ENCODE measurements at places on chromosomes 12 and 14.

DNA sequence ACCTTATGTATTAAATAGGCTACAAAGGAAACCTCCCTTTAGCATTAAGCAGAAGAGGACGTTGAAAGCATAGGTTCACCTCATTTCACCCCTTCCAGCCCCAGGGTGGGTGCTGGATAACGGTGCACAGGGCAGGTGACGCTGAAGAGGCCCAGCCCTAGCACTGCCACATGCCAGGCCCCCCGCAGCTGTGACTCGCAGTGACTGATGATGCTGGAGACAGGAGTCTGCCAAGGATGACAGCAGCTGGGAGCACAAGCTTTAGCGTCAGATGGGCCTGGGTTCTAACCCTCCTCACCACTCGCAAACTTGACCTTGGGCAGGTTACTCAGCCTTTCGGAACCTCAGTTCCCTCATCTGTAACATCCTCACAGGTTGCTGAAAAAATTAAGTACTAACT is 76.7 kb downstream of the TBK1 start:
- DNase-seq, result no peak

DNA sequence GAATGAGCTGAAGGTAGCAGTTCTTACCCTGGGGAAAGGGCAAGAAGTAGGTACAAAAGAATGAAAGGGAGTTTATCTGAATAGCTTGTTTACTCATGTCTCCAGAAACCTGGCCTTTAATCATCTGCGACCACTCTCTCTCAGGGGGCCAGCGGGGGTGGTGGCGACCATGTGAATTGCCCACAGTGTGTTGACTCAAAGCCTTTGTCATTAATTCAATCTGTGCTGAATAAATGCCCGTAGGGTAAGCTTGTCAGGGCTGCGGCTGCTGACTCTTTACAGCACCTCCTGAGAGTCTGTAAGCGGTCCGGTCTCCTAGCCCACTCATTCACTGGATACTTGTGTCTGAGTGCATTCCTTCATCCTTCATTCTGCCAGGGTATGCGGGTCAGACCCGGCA is 874.4 kb downstream of the SLC6A15 start:
- no peak for DNase-seq

DNA sequence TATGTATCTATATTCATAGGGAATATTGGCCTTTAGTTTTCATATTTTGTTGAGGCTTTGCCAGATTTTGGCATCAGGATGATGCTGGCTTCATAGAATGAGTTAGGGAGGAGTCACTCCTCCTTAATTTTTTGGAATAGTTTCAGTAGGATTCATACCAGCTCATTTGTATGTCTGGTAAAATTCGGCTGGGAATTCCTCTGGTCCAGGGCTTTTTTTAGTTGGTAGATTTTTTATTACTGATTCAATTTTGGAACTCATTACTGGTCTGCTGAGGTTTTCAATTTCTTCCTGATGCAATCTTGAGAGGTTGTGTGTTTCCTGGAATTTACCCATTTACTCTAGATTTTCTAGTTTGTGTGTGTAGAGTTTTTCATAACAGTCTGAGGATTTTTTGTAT is 175.2 kb downstream of the EPS8 start:
- no peak for DNase-seq

DNA sequence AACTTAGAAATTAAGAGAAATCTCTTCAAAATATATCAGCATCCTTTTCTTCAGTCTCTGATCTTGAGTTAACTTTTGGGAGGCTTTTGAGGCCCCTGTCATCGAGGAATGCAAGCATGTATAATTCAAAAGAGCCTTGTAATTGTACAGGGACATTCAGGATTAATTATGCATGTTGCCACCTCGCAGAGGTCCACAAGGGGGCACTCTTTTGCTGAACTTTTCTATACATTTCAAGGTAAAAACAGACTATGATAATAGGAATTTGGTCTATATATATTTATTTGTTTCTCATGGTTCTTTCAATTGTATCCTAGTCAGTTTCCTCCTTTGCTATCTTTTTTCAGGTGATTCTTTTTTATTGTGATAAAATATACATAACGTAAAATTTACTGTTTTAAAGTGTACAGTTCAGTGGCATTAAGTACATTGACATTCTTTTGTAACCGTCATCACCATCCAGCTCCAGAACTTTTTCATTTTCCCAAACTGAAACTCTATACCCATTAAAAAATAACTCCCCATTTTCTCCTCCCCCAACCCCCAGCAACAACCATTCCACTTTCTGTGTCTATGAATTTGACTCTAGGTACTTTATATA is 47.0 kb upstream of the SLC2A13 start:
- DNase-seq, result peak; percentile 20
